ENCODE measurements at places on chromosomes 3 and 15.

GRCh38 chr3:13108861-13109260 is 35.6 kb upstream of the IQSEC1 start:
- DNase-seq, result no peak

DNA sequence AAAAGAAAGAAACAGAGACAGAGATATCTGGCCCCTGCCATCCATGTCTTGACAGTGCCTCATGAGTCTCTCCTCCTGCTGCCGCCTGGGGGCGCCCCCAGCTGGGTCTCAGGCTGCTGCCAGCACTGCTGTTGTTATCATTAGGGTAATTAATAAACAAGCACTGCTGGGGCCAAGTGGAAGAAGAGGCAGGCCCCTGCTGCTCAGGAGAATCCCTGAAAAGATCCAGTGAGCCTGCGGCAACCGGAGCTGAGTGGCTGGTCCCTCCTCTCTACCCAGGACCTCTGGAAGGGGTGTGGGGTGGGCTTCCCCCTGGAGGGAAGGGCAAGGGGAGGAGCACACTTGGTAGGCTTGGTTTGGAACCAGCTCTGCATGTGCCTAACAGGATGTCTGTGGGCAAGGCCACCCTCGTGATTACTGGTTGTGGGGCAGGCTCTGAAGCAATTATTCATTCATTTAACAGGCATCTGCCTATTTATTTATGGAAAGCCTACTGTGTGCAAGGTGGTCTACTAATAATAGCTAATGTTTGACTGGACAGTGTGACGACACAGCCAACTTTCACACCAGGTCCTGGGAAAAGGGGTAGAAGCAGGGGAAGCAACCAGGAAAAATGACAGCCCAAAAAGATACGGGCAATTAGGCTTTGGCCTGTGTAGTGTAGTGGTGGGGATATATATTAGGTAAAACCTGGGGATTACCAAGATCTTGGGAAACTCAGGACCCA is 1.2 kb upstream of the TYRO3 start:
- peak; percentile 75 for DNase-seq

DNA sequence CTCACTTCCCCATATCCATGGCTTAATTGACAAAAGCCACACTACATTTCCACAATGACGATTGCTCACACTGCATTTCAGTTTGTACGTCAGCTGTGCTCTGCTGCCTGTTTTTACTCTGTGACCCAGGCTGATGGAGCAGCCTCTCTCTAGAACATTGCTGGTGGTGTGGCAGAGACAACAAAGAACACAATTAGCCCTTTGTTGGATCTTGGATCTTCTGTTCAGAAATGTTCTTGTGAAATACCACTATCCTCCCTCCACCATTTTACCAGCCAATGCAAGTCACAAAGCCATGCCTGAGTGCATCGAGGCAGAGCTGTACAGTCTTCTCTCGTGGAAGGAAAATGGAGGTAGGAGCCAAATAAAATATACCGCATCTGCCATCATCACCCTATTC is 56.9 kb upstream of the TBC1D5 start:
- no peak for DNase-seq

DNA sequence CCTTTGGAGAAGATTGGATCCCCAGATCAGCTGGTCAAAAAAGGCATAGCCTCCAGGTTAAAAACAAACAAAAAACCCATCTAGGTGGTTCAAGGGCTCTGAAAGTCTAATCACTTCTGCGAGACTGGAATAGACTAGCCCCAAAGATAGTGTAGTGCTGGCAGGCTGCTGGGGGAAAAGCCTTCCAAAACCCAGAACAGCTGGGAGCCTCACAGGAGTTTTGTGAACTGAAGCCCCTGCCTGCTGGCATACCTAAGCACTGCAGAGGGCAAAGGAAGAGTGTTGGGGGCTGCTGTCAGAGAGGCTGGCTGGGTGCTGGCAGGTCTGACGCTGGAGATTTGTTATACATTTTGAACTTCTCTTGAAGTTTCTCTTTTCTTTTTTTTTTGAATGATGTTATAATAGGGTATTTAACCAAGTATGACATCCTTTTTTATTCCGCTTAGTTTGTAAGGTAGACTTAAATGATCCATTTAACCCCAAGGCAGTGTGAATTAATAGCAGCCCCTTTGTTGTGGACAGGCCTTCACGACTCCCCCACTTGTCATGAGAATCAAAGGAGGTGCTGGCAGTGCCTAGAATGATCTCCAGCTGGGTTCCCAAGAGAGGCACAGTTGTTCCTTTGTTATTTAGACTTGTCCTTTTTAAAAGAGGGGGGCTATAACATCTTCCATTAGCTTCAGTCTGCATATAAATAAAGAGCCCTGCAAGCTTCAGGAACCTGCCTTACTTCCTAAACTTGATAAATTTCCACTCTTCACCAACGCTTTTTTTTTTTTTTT is 53.9 kb downstream of the CRTC3 start:
- DNase-seq, result no peak

DNA sequence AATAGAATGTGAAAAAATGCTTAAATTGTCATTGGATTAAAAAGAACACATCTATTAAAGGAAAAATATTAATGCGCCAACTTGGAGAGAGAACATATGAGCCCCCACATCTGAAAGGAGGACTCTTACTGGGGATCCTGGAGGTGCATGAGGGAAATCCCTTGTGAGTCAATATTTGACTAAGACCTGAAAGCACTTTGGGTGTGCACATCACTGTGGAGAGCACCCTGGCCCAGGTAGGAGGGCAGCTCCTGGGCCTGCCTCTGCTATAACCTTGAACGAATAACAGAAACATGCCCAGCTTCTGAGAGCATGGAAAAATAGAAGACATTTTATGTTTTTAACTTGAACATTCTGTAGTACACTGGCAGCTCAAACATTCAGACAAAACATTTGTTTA is 199.8 kb downstream of the GAP43 start:
- no peak for DNase-seq

DNA sequence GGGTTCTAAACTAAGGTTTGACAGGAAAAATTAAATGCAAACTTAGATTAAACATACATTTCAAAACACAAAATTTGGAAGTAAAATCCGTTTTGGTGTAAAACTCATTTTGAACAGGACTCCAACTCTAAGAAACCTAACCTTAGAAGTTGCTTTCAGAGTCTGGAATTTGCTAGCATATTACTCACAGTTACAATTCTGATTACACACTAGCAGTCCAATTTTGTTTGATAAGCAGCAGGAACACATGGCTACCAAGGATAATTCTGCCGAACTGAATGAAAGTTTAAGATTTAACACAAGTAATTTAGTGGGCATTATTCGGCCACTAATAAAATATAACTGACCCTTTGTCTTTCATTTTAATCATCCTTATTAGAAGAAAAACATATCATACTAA is 49.6 kb downstream of the FRMD5 start:
- DNase-seq, result no peak

DNA sequence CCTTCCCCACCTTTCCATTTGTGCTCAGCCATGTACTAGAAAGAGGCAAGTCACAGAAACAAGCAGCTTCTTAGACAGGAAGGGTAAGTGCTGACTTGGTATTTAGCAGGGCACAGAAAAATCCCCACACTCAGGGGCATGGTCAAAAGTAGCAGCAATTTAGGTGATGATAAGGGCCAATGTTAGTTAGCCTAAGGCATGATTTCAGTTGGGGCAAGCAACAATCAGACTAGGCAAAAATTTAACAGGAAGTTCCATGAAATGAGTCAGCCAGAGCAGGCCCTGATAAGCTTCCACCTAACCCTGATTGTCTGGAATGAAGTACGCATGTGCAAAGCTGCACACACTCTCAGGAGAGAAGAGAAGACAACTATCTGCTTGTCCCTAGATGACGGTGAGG is 423.4 kb upstream of the UBE2E2 start:
- no peak for DNase-seq

Data from GM10248 (cell line).